ENCODE measurements at places on chromosomes 1 and 21.

DNA sequence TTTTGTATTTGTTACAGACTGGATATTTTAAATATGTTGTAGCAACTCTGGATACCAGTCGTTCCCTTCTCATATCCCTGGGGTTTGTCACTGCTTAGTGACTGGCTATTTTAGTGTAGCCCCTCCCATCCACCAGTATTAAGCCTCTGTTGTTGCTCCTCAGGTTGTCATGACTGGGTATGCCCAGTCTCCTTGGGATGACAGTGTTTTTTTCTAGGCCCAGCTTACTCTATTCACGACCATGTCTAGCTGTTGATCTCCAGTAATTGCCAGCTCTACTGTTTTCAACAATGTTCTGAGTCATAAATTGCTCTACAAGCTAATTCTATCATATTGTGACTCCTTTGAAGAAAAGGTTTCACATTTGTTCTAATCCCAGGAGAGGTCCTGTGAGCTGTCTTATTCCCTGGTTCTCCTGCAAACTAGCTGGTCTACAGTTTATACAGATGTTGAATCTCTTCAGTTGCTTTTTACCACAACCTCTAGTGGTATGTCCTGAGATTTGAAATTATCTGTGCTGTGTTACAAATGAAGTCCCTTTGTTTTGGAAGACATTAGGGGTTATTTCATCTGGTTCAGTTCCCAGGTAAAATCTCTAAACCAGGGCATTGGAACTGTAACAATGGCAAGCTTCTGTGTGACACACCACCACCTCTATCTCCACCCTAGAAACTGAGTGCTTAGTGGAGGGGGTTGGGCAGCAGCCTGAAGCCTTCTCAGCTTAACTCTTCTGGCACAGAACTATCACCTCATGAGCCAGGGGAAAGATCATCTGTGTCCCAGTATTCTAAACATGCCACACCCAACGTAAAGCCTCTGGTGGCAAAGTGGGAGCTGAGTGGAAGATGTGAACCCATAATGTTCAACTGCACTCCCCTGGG is 124.6 kb downstream of the TRIM33 start:
- DNase-seq, result no peak

- DNase-seq, result no peak
These were observed 10.5 kb upstream of the OLIG1 start for GRCh38 chr21:33059380-33059841.

DNA sequence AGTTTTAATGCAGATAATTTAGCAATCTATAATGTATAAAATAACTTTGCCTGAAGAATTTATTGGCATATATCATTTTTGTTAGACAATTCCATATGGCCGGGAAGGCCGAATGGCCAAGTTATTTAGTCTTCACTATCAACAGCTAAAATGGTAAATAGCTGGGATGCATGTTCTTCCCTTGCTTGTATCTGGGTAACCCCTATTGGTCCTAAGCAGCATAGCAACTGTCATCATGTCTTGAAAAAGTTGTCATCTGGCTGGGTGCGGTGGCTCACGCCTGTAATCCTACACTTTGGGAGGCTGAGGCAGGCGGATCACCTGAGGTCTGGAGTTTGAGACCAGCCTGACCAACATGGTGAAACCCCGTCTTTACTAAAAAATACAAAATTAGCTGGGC is 340.0 kb upstream of the DPYD start:
- DNase-seq, result no peak

- DNase-seq, result no peak
These were observed 121.7 kb downstream of the KIF26B start for GRCh38 chr1:245276445-245276844.

DNA sequence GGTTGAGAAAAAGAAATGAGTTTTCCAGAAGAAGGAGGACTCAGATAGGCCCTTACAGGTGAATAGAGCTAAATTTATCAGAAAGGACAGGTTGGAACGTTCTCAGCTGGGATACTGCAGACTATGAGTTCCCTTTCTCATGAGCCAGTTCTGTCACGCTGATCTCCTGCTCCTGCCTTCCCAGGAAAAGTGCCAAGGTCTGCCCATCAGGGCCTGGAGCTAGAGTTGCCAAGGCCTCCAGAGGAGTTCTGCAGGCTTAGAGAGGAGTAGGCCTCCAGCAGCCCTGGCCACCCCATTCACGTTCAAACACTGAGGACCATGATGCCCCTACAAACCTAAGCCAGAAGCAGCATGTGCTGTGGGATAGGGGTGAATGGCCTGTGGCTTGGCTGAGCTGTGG is 126.8 kb upstream of the TNR start:
- no peak for DNase-seq

GRCh38 chr21:22311741-22312462 is 1313.7 kb downstream of the NCAM2 start:
- no peak for DNase-seq

- no peak for DNase-seq
These were observed 3.9 kb upstream of the AJAP1 start for GRCh38 chr1:4650481-4650880.

GRCh38 chr1:150006881-150007421 is 3.6 kb downstream of the OTUD7B start:
- DNase-seq, result no peak

- DNase-seq, result no peak
These were observed 80.4 kb upstream of the ADAMTS5 start for GRCh38 chr21:27047283-27047657.

GRCh38 chr1:118099686-118100085 is 85.3 kb downstream of the SPAG17 start:
- no peak for DNase-seq

GRCh38 chr1:55816456-55817426 is 601.6 kb upstream of the USP24 start:
- DNase-seq, result no peak

- DNase-seq, result peak; percentile 57
These were observed 6.9 kb upstream of the PTGFR start for GRCh38 chr1:78483903-78484302.

GRCh38 chr1:107449326-107449725 is 308.5 kb downstream of the NTNG1 start:
- no peak for DNase-seq

DNA sequence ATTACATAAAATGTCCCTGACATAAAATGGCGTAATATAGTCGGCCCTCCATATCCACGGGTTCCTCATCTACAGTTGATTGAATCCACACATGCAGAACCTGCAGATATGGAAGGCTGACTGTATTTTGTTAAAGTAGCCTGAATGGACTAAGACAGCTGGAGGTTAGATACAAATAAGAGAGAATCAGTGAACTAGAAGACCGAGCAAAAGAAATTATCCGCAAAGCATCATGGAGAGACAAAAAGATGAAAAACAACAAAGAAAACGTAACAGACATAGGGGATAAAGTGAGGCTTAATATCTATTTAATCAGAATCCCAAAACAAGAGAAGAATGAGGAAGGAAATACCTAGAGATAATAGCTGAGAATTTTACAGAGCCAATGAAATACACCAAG is 20.3 kb downstream of the LTN1 start:
- no peak for DNase-seq

DNA sequence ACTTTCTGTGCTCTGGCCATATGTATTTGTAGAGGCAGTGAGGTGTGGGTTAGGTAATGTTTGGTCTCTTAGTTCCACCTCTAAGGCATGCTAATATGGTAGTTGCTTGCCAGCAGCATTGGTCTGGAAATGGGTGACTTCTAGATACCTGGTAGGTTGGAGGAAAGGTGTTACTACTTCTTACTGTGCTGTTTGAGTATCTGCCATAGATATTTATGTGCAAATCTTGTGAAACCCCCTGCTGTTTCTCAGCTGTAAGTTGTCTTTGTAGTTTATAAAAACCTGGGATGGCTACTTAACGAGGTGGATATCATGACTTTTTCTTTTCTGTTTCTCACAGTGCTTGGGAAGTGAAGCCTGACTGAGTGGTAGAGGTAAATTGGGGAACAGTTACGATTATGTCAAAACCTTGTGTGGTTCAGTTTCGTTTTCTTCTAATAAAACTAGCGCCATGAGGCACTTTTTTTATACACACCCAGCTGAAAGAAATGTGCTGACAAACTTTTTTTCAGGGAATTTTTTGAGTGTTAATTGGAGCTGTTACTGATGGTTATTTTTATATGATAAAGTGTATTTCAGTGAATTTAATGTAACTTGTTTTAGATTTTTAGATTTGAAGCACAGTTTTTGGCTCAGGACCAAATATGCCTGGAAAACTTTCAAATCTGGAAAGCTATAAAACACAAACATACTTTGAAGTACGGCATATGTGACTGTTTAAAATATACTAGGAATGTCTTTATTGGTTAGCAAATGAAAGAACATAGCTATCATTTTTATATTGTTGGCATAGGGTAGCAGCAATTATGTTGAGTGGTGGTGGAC is 42.1 kb downstream of the CAMSAP2 start:
- peak; percentile 40 for DNase-seq

- DNase-seq, result no peak
These were observed 14.7 kb downstream of the BTBD19 start for GRCh38 chr1:44822981-44823451.

- DNase-seq, result no peak
These were observed 15.5 kb downstream of the ETS2 start for GRCh38 chr21:38821248-38821647.

DNA sequence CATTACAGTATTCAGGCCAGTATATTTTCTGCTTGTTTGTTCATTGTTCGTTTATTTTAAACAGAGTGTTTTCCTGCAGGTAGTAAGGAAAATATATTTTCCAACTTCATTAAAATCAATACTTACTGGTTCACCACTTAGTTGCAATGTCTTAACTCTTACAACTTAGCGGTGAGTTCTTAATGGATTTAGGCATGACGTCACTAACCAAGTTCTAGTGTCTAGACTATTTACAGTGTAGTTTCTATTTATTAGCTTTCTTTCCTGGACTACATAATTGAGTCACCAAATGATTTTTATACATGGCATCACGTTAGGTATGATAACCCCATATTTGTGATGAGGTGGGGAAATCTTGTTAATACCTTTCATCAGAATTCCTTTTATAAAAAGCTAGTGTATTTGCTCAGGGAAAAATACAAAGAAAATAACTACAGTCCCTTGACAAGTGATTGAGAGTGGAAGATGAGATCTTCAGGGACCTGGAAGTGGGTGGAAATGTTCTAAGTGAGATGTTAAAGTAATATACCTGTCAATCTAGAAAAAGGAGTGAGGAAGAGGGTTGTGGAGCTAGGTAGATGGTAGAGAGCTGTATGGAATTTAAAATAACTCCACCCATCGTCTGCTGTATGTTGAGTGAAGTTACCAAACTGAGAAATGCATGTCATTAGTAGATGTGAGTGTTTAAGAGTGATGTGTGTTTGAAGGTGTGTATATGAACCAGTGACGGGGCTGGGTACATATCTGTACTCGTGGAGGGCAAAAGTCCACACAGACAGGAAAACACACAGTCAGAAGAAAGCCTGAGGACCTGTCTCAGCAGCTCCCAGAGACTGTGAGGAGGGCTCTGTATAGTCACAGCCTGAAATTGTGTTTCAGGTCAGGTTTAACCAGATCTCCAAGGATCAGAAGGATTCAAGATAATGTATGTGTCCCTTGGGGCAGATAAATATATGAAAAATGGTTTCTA is 197.6 kb upstream of the ADAMTS5 start:
- DNase-seq, result no peak

DNA sequence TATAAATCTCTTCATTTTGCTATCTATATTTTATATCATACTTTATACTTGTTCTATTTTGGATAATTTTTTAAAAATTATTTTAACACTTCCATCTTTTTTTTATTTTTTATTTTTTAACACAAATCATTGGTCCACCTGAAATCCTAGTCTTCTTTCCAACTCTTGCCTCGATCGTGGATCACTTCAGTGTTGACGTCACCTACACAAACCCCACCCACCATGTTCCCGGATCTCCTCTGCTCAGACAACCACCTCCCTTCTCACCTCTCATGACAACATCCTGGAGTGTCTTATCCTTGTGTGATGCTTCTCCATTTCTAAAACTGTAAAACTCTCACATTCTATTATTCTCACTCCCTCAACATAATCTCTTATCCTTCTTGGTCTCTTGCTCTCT is 34.1 kb upstream of the BTG3 start:
- no peak for DNase-seq

GRCh38 chr21:38075833-38076587 is 159.8 kb upstream of the KCNJ6 start:
- peak; percentile 4 for DNase-seq

GRCh38 chr21:36709030-36709867 is 10.3 kb downstream of the SIM2 start:
- DNase-seq, result no peak

Measured in NCI-H1105 treated with DMSO at 0.1 percent for 48 hours (cell line).